ENCODE measurements at places on chromosomes 1 and 21.

GRCh38 chr21:25931765-25932164, 197.0 kb downstream of the GABPA start:
- no peak for DNase-seq

GRCh38 chr1:30919025-30919881, 10.7 kb upstream of the SDC3 start:
- DNase-seq: no peak

GRCh38 chr1:110671361-110671760, 3.4 kb downstream of the KCNA3 start:
- DNase-seq: peak; percentile 3

GRCh38 chr1:103327054-103327719, 198.3 kb upstream of the RNPC3 start:
- DNase-seq: no peak

DNA sequence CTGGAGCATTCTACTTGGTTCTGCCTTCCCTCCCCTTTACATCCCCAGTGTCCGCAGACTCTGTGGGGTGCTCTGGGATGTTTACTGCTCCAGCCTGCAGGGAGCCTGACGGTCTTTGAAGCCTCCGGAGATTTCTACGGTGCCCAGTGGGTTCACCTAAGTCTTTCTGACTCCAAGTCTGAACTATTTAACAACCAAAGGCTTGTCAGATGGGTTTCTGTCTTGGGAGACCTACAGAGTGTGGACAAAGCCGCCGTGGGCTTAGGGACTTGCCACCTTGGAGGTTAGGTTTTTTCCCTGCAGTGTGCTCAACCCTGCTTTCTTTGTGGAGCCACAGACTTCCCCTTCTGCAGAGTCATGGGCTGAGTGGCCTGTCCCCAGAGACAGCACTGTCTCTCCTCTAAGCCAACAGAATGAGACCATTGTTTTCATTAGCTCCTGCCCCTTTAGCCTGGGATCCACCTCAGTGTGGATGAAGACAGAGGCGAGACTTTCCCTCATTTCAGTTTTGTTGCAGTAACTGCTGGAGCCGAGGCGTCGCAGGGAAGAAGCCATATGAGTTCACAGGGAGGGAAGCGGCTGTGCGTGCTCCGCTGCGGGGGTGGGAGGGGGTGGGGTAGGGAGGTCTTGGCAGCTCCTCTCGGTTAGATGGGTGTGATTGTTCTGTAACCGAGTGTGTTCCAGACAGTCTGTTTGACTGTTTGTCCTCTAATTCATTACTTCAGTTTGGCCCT, 120.7 kb downstream of the CNIH3 start:
- no peak for DNase-seq

DNA sequence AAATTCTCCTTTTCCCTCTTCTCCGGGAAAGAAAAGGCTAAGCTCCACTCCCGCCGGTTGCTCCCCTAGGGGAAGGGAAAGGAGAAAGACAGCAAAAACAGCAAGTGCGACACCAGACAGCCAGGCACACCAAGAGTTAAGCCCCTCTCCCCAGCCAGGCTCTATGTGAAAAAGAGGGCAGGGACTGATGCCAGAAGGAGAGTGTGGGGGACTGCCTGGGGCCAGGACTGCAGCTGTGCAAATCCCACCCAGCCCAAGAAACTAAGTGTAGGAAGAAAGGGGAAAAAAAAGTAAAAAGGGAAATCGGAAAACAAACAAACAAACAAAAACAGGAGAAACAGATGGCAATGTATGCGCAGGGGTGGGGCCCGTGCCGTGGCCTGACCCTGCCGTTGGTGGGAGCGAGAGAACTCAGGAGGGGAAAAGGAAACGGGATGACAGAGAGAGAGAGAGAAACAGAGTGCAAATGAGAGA, 27.7 kb upstream of the FMO1 start:
- no peak for DNase-seq

DNA sequence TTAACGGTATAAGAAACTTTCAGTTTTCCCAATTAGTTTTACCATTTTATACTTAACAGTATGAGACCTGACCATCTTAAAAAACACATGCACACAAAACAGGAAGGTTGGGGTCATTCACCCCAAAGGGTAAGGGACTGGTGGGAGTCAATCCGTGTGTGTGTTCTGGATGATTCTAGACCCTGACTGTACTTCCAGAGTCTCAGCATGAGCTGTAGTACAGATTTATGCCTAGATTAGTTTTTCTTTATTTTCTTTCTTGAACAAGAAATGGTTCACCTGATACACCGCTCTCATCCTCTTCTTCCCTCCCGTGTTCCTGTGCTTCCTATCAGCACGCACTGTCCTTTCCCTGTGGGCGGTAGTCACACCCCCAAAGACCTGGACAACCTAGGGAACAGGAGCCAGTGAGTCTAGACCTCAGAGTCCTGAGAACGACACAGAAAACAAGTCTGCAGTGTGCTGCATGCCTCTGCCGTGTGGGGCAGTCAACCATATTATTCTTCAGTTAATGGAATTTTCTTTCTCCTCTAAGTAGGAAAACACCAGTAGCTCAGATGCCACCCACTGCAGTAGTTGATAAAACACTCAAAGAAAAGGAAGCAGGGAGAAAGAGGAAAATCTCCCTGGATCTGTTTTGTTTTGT, 38.9 kb upstream of the MRPS6 start:
- DNase-seq: no peak

- no peak for DNase-seq
Measured at GRCh38 chr1:156612666-156613065, 6.5 kb upstream of the HAPLN2 start.

GRCh38 chr1:107965110-107965991, at the start of gene VAV3:
Gene VAV3, minus strand, starts transcription at chr1:107965180. Its CDS starts 311 bp downstream, at chr1:107964869.
- DNase-seq: peak; percentile 79

DNA sequence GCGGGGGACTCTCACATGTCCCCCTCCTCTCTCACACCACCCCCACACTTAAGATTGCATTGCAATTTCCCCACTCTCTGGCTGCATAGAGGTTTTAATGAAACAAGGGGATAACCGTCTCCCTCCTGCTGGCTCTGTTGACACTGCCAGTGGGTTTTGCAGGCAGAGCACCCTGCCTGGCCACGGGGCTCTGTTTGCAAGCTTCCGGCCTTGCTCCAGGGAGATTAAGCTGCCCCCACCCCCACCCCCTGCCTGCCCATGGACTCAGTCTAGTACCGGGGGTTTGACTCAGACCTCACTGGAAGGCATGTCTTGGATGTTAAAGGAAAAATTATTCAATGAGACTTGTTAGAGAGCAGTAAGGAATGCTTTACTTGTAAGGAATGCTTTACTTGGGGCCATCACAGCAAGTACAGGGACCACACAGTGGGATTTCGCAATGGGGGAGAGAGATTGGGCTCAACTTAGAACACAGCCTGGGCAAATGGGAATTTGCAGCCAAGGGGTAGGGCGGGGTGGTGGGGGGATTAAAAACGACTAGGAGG, 101.0 kb downstream of the AJAP1 start:
- peak; percentile 72 for DNase-seq

DNA sequence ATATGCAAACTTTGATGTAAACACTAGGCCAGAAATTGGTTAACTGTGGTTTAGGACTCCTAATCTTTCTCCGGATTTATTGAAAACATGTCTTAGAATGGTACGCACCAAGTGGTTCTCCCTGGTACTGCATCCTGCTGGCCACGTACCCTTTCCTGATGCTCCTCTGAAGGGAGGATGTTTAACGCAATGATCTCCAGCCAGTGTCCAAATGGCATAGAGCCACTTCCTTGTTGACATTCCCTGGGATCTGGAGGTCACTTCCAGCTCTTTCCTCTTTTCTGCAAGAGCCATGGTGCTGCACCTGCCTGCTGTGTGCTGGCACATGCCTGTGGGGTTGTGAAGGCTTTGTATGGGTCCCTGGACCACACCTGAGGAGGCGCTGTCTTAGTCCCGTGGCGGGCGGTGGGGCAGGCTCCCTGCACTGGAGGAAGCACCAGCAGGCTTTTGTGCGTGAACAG, 53.9 kb downstream of the GALNT2 start:
- no peak for DNase-seq

- DNase-seq: no peak
Measured at GRCh38 chr1:16326833-16327404, 25.4 kb downstream of the FBXO42 start.

GRCh38 chr1:36096500-36097432, 8.1 kb downstream of the ADPRS start:
- no peak for DNase-seq

GRCh38 chr1:211479624-211480023, 12.3 kb downstream of the RD3 start:
- DNase-seq: no peak

GRCh38 chr21:25133939-25134338, 473.3 kb downstream of the MRPL39 start:
- DNase-seq: no peak

GRCh38 chr1:109989506-109990301, 5.1 kb downstream of the AHCYL1 start:
- DNase-seq: no peak

- DNase-seq: no peak
Measured at GRCh38 chr1:38730511-38731397, 128.8 kb downstream of the RRAGC start.

GRCh38 chr1:115105831-115106230, 16.5 kb upstream of the TSPAN2 start:
- DNase-seq: no peak

DNA sequence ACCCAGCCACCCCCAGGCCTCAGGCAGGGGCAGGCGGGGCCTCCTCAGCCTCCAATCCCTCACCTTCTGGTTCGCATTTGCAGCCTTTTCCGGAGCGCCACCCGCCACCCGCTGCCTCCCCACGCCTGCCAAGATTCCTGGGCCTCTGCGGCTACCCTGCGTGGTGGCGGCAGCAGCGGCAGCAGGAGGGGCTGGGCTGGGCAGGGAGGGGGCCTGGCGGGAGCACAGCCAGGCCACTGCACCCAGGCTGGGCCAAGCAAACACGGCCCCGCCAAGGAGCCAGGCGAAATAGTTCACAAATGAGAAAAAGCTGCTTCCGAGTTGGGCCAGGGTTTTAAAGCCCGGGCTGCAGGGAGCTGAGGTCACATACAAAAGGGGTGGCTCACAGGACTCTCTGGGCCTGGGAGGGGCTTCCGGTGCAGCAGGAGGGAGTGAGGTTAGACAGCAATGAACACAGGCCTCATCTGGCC, 9.8 kb downstream of the COL8A2 start:
- DNase-seq: no peak

GRCh38 chr1:209397910-209398309, 185.6 kb upstream of the CAMK1G start:
- no peak for DNase-seq

DNA sequence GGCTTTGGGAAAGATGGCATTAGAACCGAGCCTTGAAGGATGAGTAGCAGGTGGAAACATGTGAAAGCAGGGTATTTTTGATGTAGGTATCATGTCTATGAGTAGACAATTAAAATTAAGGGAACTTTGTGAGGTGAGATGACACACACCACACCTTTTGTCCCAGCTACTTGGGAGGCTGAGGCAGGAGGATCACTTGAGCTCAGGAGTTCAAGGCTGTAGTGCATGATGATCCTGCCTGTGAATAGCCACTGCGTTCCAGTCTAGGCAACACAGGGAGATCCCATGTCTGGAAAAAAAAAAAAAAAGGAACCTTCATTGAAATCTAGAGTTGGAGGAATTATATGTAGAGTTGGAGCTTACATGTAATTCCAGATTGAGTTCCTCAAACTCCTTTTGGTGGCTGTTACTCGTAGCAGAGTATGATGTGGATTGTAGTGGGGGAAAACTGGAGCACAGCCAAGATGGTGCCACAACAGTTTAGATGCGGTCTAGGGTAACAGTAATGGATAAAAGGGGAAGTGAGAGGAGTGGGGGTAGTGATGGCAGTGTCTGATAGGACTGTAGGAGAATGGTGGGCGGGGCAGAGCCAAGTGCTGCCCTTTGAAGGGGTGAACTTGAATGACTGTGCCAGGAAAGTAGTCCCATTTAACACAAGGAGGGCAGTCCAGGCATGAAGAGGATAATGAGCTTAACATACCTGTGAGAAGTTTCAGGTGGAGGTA, 17.4 kb downstream of the AK4 start:
- DNase-seq: no peak

DNA sequence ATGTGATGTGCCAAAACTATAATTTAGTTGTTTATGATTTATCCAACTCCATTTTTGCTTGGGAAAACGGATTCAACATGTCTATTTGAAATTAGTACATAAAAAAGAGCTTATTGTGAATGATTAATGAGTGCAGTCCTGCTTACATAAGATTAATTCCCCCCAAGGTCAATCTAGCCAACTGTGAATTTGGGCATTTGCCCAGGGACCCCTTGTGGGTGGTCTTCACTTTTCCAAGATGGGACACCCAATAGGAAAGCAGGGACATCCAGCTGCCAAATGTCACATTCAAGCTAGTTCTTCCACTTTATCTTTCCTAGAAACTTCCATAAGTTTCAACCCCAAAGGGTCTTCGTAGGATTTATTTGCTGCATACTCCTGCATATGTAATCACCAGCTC, 362.4 kb upstream of the PKN2 start:
- DNase-seq: no peak

- DNase-seq: no peak
Measured at GRCh38 chr21:37032293-37032692, 25.8 kb downstream of the RIPPLY3 start.

DNA sequence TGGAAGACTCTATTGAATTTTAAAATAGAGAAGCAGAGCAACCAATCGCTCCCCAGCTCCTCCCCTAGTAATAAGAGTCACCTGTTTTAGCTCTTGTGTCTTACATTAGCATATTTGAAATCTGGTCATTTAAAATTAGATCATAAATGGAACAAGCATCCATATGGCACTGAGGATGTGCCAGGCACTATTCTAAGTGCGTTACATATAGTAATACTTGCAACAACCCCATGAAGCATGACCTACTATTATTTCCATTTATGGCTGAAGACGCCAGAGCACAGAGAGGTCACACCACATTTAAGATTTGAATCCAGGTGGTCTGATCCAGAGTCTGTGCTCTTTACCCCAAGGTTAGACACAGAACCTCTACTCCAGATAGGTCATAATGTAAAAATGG, 82.0 kb upstream of the HIVEP3 start:
- DNase-seq: no peak

DNA sequence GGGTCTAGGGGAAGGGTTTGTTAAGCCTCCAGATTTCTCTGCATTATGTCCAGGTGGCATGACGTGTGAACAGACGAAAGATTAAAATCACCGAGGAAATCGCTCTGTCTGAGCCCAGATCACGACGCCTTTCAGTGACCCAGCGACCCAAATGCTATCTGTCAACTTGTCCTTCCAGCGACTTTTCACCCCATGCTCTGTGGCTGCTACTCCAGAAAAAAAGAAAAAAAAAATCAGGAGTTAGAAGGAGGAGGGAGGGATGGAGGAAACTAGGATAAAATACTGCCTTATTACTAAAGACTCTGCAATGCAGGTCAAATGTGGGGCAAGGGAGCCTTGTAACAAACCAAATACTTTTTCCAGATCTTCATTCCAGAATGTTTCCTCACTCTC, 352.0 kb downstream of the NUF2 start:
- no peak for DNase-seq

Data from NCI-H345 (cell line).